C1 segment of cervical spinal cord (tissue), 14 donors: ENCODE measurements at places on chromosomes 6 and 20.

- DNase-seq = no peak
These were observed 10.6 kb upstream of the NDRG3 start for GRCh38 chr20:36756496-36756895.

DNA sequence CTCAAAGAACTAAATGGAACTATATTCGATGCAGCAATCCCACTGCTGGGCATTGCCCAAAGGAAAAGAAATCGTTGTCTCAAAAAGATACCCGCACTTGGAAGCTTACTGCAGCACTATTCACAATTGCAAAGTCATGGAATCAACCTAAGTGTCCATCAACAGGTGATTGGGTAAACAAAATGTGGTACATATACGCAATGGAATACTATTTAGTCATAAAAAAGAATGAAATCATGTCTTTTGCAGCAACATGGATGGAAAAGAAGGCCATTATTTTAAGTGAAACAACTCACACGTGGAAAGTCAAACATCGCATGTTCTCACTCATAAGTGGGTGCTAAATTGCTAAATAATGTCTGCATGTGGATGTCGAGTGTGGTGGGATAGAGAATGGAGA lies 70.9 kb upstream of the MPC1 start:
- no peak for DNase-seq

DNA sequence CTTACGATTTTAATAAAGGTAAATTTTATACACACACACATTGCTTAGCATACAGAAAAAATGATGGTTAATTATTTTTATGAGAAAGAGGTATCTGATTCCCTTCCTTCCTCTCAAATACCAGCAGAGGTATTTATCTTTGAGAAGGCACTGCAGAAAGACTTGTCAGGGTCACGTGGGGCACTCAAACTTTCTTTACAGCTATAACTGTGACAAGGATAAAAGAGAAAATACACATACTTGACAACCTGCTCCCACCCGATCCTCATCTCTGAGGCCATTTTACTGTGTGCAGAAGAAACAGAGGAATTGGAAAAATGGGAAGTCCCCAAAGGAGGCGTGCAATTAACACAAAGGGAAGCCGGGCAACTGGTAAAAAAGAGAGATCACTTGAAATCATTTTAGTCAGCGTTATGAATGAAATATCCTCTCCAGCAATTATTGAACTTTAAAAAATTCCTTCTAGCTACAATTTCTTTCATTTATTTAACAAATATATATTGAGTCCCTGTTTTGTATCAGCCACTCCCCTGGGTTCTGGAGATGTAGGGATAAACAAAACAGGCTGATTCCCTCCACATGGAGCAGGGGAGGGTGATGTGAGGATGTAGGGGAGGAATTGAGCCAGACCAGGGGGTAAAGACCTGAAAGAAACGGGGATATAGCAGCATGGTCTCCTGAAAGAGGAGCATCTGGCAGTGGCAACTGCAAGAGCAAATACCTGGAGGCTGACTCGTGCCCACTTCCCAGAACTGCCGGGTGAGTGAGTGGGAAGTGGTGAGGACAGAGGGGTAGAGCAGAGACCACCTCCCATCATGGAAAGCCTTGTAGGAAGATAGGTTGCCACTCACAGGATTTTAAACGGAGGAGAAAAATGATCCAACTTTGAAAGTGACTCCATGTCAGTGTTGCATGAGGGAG lies 510.3 kb downstream of the KIF16B start:
- DNase-seq = no peak

- DNase-seq = no peak
These were observed 78.6 kb upstream of the AKAP12 start for GRCh38 chr6:151160929-151161757.

GRCh38 chr6:87237804-87238203 lies 82.4 kb downstream of the ZNF292 start:
- no peak for DNase-seq

DNA sequence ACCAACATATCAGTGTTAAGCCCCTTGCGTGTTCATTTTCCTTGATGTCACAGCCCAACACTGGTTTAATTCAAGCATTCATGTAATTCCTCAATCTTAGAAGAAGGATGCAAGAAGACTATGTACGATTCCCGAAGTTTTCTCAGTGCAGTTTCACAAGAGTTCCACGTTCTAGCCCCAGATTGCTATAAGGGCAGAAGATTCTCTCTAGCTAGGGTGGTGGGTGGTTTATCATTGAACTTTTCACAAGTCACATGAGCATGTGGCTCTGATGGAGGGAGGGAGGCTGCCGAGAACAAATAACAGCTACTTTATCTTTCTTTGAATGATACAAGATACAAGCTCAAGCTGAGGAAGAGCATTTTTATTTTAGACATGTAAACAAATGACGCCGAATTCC lies 71.9 kb upstream of the NHSL1 start:
- peak; percentile 23 for DNase-seq

- no peak for DNase-seq
These were observed 41.9 kb downstream of the ELOVL5 start for GRCh38 chr6:53306819-53307347.

DNA sequence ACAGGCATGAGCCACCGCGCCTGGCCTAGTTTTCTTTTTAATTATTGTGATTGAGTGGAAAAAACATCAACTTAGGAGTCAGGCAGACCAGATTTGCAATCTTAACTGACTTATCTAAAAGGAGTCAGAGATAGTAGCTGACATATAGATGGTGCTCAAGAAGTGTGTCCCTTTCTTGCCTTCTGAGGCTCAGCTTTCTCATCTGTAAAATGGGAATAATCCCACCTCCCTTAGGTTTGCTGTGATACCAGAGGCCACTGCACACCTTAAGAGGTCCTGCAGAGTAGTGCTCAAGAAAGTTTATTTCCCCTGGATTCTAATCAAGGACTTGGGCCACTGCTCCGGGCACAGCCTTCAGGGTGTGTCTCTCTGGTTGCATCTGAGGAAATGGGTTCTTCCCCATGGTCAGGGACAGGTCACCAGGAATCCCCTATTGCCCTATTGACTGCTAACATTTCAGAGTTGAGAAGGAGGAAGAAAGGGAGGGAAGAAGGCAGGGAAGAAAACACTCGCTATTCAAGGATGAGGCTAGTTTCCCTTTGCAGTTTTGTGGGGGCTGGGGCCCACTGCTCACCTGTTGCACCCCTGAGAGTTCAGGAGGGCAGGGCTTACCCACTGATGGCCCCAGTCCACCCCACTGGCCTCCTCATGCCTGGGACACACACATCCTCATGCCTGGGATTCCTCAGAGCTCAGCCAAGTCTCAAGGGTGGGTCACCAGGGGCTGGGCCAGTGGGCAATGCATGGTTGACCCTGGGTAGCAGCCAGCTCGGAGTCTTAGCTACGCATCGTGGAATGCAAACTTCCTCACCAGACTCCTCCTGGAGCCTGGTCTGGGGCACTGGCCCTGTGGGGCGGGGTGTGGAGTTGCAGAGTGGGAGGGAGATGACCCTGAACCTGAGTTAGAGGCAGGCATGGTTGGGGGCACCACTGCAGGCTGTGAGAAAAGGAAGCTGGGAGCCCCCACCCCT lies 21.2 kb downstream of the C6orf132 start:
- DNase-seq = no peak

- DNase-seq = no peak
These were observed 38.8 kb downstream of the SLC22A3 start for GRCh38 chr6:160386869-160387530.

GRCh38 chr6:21049572-21049971 lies 515.3 kb downstream of the CDKAL1 start:
- DNase-seq = no peak

- DNase-seq = no peak
These were observed 335.8 kb upstream of the NT5E start for GRCh38 chr6:85113934-85114580.

GRCh38 chr6:146503096-146503495 lies 40.5 kb upstream of the RAB32 start:
- no peak for DNase-seq

GRCh38 chr6:26286168-26286877 lies 78.7 kb upstream of the BTN3A2 start:
- no peak for DNase-seq

DNA sequence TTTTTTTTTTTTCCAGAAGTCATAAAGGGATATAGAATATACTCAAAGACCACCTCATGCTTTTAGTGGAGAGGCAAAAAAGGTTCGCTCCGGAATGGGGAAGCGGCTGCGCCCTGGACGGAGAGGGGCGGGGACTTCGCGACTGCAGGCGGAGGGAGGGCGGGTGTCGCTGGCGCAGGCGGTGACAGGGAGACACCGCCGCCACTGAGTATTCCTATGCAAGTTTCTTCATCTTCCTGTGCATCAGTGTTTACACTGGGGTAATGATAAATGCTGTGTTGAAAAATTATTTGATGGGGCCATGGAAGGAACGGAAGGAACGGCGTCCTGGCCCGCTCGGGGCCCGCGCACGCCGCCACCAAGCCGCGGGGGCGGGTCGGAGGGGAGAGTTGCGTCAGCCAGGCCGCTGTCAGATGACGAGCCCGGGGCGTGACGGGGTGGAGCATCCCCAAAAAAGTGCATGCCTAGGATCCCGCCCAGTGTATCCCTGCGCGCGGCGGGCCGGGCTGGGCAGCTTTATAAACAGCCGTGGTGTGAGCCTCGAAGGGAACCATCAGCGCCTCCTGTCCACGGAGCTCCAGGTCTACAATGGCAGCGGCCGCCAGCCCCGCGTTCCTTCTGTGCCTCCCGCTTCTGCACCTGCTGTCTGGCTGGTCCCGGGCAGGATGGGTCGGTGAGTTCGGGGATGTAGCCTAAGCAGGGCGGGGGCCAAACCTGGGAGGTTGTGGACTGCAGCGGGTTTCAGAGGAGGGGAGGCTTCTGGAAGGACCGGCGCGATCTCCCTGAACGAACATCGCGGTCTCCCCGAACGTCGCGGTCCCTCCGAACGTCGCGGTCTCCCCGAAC lies at the start of gene ULBP1:
ULBP1 (plus strand) TSS at position 482 of the 846 bp plus-strand sequence; CDS start at position 589, 107 bp downstream.
- peak; percentile 58 for DNase-seq

GRCh38 chr6:19986691-19987438 lies 149.7 kb downstream of the ID4 start:
- DNase-seq = no peak

DNA sequence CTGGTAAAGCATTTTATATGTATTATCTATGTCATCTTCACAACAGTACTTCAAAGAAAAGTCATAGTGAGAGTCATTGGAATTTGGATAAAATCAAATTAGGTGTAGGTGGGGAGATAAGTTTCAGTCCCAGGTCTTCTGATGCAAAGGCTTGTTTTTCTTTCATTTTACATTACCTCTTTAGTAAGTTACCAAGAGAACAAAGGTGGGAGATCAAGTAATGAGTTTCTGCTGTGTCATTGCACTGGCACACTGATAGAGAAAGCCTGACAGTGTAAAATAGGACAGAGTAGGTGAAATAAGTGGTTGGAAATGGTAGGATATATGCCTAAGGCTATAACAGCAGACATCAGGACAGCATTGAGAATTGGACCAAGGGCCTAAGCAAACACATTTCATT lies 250.4 kb downstream of the NKAIN2 start:
- no peak for DNase-seq

DNA sequence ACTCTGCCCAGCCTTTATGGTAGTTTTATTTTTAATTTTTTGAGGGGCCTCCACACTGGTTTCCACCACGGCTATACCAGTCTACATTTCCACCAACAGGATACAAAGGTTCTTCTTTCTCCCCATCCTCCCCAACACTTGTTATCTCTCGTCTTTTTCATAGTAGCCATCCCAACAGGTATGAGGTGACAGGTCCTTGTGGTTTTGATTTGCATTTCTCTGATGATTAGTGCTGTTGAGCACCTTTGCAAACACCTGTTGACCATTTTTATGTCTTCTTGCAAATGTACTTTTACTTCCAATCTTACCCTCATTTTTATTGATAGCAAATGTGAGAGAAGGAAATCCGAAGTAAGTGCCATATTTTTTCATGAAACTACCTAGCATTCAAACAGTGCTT lies 195.4 kb upstream of the PREP start:
- no peak for DNase-seq

DNA sequence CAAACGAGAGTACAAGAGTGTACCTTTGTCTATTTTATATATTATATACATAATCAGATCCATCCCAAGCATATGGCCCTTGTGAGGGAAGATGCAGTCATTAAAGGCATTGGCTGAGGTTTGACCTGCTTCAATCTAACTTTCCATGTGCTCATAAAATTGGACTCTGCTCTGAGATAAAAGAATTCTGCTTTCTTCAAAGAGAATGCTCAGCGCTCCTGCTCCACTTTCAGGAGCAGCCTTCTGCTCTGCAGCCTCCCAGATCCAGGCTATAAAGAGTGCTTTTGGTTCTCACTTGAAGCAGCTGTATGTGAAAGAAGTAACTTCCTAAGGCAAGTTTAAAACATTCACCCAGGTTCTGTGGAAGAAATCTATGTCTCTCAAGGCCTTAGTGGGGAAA lies 45.3 kb downstream of the CD83 start:
- DNase-seq = no peak

GRCh38 chr6:166684170-166684569 lies 57.1 kb upstream of the RPS6KA2 start:
- no peak for DNase-seq

DNA sequence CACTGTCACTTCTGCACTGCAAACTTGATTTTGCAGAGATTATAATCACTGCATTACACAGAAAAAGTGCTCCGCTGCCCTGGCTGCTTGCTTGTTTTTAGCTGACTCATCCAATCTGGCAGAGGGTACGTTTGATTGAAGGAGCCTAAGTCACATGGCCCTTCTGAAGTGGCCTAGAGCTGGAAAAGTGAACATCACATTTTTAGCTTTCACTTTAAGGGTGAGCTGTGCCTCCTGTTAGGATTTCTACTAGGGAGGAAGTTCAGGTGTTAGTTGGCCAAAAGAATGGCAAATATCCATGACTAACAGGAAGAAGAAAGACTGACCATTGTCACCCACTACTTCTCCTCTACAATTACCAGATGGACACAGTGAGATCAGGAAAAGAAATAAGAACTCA lies 889.1 kb upstream of the MAP3K7 start:
- no peak for DNase-seq

GRCh38 chr6:11975353-11975977 lies 36.6 kb upstream of the HIVEP1 start:
- DNase-seq = no peak

- no peak for DNase-seq
These were observed 38.0 kb upstream of the ERVFRD-1 start for GRCh38 chr6:11149551-11149950.

- DNase-seq = no peak
These were observed 7.9 kb upstream of the SIRT5 start for GRCh38 chr6:13566500-13566899.

DNA sequence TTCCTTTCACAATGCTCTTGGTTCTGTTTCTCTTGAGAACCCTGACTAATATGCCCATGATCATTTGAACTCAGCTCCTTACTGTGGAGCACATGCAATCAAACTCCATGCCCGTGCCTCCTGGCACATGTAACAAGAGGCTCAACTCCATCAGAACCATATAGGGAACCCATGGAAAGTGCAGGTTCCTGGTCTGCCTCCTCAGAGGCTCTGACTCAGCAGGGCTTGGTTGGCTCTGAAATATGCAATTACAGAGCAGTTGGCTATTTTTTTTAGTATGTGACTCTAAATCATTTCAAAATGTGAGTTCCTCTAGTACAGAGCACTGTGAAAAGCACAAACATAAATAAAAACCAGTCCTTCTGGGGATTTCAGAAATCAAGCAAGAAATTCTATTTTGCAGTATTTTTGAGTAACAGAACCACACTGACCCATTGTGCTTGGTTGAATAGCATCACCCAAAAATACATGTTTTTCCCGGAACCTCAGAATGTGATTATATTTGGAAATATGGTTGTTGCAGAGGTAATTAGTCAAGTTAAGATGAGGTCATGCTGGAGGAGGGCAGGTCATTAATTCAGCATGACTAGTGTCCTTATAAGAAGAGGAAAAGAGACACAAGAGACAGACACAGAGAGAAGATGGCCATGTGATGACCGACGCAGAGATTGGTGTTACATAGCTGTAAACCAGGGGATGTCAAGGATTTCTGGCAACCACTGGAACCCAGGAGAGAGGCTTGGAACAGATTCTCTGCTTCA lies 13.2 kb upstream of the MAP3K4 start:
- no peak for DNase-seq

GRCh38 chr20:3045042-3045815 lies 623 bp upstream of the MRPS26 start:
- DNase-seq = peak; percentile 84
